AG09319 (cell line): ENCODE measurements at places on chromosomes 11 and 22.
A peak's percentile ranks its signal among the peaks of the same experiment; 100 is the strongest.

GRCh38 chr11:74325649-74326645, 14.5 kb upstream of the P4HA3 start:
- peak; percentile 78 for DNase-seq

DNA sequence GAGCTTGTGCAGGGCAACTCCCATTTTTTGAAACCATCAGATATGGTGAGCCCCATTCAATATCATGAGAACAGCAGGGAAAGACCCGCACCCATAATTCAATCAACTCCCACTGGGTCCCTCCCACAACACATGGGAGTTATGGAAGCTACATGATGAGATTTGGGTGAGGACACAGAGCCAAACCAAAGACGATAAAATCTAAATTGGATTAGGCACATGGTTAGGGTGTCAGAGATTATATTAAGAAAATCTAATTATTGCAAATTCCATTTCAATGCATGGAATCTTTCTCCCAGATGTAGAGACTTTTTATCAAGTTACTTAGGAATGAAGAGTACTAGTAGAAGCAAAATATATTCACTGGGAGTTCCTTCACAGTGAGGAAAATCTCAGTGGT, 324.9 kb downstream of the JRKL start:
- no peak for DNase-seq

- DNase-seq = no peak
These were observed 54.9 kb downstream of the SVIP start for GRCh38 chr11:22774716-22775115.

DNA sequence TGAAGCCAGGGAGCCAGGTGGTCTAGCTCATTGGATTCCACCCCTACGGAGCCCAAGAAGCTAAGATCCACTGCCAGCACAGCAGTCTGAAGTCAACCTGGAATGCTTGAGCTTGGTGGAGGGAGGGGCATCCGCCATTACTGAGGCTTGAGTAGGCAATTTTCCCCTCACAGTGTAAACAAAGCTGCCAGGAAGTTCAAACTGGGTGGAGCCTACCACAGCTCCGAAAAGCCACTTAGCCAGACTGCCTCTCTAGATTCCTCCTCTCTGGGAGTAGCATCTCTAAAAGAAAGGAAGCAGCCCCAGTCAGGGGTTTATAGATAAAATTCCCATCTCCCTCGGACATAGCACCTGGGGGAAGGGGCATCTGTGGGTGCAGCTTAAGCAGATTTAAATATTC, 620.3 kb downstream of the NELL1 start:
- DNase-seq = no peak

DNA sequence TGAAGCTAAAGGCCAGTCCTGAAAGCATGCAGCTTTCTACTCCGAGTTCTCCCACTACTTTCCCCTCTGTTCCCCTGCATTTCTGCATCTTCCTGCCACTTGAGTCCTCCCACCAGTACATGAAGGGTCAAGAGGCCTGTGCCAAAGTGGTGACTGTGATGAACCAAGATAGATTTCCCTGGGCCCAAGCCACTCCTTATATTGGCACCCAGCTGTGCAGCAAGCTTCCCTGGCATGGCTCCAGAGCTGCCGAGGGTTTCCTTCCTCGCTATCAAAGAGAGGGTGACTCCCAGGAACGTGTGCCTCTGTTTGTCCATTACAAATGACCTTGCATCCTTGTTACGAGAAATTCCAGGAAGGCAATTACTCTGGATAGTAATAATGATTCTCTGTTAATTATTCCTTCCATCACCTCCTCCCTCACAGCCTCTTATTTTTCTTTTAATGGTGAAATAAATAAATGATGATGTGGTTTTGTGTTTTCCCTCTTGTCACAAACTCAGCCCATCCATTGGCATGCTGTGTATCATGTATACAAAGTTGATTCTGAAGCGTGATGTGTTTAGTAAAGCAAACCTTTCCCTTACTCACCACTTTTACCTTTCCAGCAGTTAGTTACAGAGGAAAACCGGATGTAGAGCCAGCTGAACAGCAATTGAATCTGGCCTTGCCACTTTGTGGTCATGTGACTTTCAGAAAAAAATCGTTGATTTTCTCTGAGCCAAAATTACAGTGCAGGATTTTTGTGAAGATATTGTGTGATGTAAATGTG, 8.3 kb downstream of the SRSF8 start:
- DNase-seq = no peak

DNA sequence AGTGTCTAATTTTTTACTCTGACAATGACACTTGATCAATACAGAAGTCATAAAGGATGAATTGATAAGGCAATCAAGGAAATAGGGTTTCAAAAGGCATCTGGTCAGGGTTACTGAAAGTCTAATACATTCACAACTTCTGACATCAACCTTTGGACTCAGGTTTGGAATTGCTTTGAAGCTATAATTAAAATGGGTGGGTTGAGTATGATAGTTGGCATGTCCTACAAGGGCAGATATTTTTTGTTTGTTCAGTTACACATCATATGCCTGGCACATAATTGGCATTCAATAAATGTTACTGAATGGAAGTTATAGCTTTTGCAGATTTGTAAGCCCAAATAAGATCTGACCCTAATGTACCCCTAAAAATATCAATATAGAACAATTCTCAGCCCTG, 7.3 kb upstream of the FUT4 start:
- no peak for DNase-seq

GRCh38 chr11:97354026-97354425, 964.2 kb downstream of the JRKL start:
- DNase-seq = no peak

- DNase-seq = no peak
These were observed 11.3 kb upstream of the CTSC start for GRCh38 chr11:88348870-88349269.

- DNase-seq = no peak
These were observed at the start of gene ALKBH8 for GRCh38 chr11:107565219-107565937. ALKBH8 (minus strand) TSS chr11:107565735; CDS start chr11:107560893, 4,842 bp downstream.

- no peak for DNase-seq
These were observed 107.8 kb downstream of the KIRREL3 start for GRCh38 chr11:126892756-126893155.

- peak; percentile 28 for DNase-seq
These were observed 9.1 kb downstream of the SELENOO start for GRCh38 chr22:50209893-50210292.

DNA sequence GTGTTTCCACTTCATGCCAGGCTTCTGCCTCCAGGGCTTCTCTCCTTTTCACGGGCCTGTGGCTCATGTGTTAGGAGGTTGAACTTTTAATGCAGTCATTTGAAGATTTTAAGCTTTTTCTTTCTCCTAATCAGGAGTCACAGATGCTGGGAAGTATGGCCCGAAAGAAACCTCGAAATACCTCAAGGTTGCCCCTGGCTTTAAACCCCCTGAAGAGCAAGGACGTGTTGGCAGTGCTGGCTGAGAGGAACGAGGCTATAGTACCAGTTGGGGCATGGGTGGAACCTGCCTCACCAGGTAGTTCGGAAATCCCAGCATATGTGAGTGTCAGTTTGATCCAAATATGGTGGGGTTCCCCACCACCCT, 571 bp downstream of the CCDC15 start:
- DNase-seq = no peak

DNA sequence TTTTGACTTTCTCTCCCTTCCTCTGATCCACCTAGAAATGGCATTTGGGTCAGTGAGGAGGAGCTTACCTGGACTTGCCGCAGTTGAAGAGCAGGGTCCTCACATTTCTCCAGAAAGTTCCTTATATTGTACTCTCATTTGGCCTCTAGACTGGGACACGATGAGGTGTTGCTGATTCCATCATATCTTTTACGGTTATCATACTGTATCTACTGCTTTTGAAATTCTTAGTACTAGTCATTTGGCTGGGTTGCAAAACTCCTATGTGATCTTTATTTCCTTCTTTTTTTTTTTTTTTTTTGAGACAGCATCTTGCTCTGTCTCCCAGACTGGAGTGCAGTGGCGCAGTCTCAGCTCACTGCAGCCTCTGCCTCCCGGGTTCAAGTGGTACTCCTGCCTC, 58.7 kb upstream of the FAM181B start:
- DNase-seq = no peak

- no peak for DNase-seq
These were observed 21.1 kb downstream of the LRRC10B start for GRCh38 chr11:61529537-61530225.

GRCh38 chr11:27770576-27770975, 70.3 kb upstream of the BDNF start:
- no peak for DNase-seq

- DNase-seq = no peak
These were observed 13.4 kb downstream of the ZP1 start for GRCh38 chr11:60880643-60881282.

GRCh38 chr11:2076441-2076840, 62.7 kb downstream of the IGF2 start:
- DNase-seq = no peak

DNA sequence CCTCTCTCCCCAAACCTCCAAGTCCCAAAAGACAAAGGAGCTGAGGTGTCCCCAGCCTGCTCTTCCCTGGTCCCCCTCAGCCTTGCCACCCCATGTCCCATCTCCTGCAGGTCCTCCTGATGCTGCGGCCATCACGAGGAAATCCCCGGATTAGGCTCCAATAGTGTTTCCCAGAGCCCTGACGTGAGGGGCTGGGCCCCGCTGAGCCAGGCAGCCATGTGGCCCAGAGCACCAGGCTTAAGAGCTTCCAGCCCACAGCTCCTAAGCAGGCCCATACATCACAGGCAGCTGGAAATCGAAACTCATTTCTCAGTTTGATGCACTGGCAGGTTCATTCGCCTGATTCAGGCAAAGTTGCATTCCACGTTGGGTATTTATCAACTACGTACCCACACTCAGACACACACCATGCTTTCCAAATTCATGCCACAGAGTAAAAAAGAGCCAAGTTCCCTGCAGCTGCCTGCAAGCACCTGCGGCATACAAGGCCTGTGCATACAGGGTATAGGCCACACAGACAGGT, 114.2 kb downstream of the CHST1 start:
- DNase-seq = no peak

DNA sequence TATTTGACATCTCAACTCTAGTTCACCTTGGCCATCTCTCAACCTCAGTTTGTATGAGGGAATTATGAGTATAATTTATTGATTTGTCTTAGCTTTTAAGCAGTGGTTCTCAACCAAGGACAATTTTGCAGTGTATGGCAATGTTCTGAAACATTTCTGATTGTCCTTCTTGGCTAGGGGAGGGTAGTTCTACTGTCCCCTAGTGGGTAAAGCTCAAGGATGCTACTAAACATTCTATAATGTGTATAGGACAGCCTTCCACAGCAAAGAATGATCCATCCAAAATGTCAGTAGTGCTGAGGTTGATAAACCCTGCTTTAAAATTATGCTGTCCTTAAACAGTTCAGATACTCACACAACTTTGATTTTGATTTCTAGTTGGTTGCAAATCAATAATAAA, 78.1 kb upstream of the ALKBH3 start:
- no peak for DNase-seq

DNA sequence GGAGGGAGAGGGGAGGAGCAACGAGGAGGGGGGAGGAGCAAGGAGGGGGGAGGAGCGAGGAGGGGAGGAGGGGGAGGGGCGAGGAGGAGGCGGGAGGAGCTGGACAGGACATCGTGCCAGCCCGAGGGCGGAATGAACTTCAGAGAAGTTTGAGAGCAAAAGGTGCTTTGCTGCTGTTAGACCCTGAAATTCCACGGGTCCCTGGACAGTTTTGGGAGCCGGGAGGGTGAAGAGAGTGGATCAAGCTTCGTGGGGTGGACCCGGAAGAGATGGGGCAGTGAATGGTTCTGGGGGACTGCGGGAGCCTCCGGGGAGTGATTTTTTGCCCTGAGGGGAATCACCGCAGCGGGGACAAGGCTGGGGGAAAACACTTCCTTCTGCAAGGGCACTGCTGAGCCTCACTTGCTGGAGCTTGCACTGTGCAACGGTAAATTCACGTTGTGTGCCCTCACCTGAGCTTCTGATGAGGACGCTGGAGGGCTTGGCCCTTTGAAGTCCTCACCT, 10.7 kb upstream of the NLRP6 start:
- no peak for DNase-seq

GRCh38 chr11:17699147-17700114, 19.9 kb upstream of the MYOD1 start:
- no peak for DNase-seq

- peak; percentile 52 for DNase-seq
These were observed 5.7 kb upstream of the INTS4 start for GRCh38 chr11:78000193-78000592.

- DNase-seq = no peak
These were observed at the start of gene TPH1 for GRCh38 chr11:18046116-18046777. TPH1 (minus strand) TSS chr11:18046269; CDS start chr11:18040762, 5,507 bp downstream.

DNA sequence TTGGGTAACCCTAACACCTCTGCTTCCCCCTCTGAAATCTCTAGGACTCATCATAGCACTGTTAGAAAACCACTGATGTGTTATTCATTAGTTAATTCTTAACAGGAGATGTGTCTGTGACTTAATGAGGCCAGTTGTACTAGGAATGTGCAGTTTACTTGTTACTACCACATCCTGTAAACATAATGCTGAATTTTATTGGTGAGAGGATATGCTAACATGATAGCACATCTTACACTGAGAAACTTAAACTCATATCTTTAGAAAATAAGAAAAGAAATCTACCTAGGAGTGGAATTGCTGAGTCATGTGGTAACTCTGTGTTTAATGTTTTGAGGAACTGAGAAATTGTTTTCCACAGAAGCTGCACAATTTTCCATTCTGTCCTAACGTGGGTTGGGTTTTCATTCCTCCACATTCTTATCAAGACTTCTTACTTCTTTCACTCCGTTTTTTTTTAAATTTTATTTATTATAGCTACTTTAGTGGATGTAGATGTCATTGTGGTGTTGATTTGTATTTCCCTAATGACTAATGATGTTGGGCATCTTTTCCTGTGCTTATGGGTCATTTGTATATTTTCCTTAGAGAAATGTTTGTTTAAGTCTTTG, 33.7 kb downstream of the RNF121 start:
- DNase-seq = no peak

DNA sequence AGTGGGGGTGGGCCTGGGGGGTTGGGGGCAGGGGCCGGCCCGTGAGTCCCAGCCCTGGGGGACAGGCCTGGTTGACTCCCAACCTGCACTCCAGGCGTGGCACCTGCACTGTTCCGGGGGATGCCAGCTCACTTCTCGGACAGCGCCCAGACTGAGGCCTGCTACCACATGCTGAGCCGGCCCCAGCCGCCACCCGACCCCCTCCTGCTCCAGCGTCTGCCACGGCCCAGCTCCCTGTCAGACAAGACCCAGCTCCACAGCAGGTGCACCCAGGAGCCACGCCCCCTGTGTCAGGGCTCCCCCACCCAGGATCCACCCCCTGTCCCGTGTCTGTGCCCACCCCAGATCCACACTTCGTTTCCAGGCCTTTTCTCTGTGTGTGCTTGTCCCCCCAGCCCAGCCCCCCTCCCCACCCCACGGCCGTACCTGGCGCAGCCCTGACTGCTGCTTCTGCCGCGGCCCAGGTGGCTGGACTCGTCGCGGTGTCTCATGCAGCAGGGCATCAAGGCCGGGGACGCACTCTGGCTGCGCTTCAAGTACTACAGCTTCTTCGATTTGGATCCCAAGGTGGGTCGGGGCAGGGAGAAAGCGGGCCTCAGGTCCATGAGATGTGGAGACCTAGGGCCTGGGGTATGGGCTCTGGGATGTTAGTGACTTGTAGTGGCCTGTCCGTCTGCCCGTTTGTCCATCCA, 4.8 kb downstream of the FERMT3 start:
- DNase-seq = no peak

- DNase-seq = no peak
These were observed 5.8 kb upstream of the BUD13 start for GRCh38 chr11:116778556-116778955.

- DNase-seq = no peak
These were observed 18.9 kb downstream of the SHANK3 start for GRCh38 chr22:50691521-50691920.
